ENCODE measurements at places on chromosomes 6 and 20.

GRCh38 chr20:48603116-48603818 is 224.5 kb downstream of the PREX1 start:
- no peak for DNase-seq

- no peak for DNase-seq
Observed at GRCh38 chr6:36841756-36842155, 2.5 kb upstream of the CPNE5 start.

GRCh38 chr20:59004763-59005522 is 2.1 kb downstream of the CTSZ start:
- DNase-seq, result no peak

DNA sequence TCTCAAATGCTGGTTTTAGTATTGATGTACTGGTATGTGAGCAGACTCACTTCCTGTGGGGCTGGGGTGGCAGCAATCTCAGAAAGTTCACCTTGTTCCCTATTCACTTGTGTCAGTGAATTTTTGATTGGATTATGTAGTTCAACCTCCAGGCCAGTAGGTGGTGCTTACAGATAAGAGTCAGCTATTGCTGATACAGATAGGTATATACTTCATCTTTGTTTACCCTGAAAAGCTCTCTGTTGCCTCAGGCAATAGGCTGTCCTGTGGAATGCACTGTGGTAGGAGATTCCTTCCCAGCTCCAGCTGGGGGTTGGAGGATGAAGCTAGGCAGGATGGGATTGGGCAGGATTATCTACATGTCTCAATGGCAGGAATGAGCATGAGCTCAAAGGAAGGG is 851.2 kb upstream of the EYS start:
- no peak for DNase-seq

GRCh38 chr6:109023356-109023925 is 71.2 kb downstream of the SESN1 start:
- DNase-seq, result no peak

- no peak for DNase-seq
Observed at GRCh38 chr20:24460712-24461111, 8.7 kb upstream of the SYNDIG1 start.

DNA sequence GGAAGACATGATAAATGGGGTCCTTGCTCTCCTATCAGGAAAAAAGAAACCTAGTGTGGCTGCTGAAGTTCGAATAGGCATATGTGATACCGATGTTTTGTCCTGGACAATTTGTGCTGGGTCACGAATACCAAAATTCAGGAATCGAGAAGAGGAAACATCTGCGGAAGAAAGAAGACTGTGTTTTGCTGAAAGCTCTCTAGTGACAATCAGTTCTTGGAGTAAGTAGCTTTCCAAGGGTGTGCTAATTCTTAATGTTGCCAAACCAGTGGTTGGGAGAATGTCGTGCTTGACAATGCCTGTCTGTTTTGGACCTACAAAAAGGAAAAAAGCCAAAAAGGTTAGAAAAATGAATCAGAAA is 956.1 kb downstream of the PHF3 start:
- DNase-seq, result no peak

- DNase-seq, result no peak
Observed at GRCh38 chr20:57076951-57077350, 189.5 kb downstream of the BMP7 start.

- no peak for DNase-seq
Observed at GRCh38 chr6:133099573-133099972, 141.6 kb upstream of the EYA4 start.

- DNase-seq, result no peak
Observed at GRCh38 chr20:2420510-2420909, 39.8 kb downstream of the TGM6 start.

GRCh38 chr6:39951716-39952115 is 17.5 kb upstream of the MOCS1 start:
- no peak for DNase-seq

DNA sequence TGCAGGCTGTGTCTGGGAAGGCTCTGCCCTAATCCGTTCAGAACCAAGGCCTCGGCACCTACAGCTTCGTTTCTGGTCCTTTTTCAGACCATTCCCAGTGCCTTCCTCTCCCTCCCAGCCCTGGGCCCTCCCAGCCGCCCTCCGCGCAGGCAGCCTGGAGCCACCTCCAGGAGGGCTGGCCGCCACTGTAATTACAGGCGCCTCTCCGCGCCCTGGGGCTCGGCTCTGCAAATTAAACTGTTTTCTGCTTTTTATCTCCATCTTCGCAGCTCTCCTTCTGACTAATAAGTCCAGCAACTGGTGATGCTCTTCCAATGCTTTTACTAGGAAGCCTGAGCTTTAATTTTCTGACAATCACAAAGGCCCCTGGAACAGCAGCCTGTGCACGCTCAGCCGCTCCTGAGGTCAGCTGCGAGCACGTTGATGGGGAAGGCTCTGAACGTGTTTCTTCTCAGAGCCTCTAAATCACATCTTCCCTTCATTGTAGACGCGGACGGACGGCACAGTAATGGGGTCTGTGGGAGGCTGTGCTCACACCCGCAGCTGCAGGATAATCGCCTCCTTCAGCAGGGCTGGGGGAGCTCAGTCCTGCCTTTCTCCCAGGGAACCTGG is 194.6 kb downstream of the DLL1 start:
- no peak for DNase-seq

DNA sequence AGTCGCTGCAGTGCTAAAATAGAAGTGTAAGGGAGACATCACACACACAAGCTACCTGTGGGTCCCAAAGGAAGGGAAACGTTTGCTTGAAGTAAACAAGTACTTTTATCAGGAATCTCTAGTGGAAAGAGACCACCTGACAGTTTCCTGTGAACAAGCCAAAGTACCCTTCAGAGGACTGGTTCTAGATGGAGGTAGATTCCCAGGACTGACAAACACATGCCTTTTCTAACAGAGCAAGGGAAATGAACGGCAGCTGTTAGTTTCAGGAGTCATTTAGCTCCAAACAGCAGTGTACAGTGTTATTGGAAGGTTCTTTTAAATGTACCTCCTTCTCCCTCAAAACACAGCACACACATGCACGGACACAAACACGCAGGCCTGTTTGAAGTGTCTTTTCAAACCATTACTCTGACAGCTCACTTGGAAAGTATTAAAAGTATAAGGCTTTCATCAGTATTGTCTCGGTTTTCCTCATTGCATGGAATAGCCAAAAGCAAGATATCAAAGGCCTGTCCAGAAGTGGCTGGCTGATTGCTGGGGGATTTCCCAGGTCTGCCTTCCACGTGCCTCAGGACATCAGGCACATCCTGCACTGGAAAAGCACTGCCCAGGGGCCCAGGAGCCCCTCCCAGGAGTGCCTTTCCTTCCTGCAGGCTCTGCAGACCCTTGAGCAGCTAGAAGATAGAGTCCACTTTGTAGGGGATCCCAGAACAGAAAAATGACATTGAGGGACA is 393.2 kb upstream of the SOX4 start:
- DNase-seq, result no peak

- DNase-seq, result no peak
Observed at GRCh38 chr6:73969971-73970970, 274.3 kb downstream of the CD109 start.

DNA sequence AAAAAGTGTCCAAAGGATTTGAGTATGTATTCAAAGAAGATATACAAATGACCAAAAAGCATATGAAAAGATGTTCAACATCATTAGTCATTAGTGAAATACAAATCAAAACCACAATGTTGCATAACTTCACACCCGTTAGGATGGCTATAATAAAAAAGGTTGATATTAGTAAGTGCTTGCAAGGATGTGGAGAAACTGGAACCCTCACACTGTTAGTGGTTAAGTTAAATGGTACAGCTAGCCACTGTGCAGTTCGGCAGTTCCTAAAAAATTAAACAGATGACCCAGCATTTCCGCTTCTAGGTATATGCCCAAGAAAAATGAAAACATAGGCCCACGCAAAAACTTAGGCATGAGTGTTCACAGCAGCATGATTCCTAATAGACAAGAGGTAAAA is 38.6 kb downstream of the IBTK start:
- no peak for DNase-seq

- no peak for DNase-seq
Observed at GRCh38 chr6:43884652-43885022, 114.6 kb downstream of the VEGFA start.

DNA sequence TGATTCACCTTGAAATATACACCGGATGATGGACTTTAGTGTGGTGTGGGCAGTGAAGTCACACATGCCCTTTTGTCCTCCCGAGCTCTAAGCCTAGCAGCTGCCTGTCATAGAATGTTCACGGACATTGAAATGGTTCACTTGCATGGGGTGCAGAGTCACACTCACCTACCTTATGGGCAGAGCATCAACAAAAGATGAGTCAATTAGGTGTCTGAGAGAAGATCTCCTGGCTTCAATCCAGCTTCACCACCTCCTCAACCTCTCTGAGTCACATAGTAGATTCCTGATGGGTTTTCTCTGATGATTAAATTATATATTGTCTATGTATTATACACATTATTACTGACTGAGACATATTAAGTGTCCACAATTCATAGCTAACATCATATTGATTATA is 48.1 kb upstream of the HLA-E start:
- DNase-seq, result peak; percentile 34

Data from stimulated activated CD4-positive, alpha-beta T cell treated with anti-CD3 and anti-CD28 coated beads, Interleukin-4, amount 100 ng/mL, for 4 hours (primary cell).